ENCODE measurements at places on chromosomes 12 and 14.

GRCh38 chr12:80861641-80862378 lies 75.9 kb downstream of the LIN7A start:
- no peak overlapping the region for H3K27ac ChIP-seq
- DNase-seq: no peak
- no peaks in the 10 kb centered on the region for H3K27me3 ChIP-seq
- H3K36me3 ChIP-seq: no peaks in the 10 kb centered on the region
- no peak overlapping the region for H3K4me3 ChIP-seq

DNA sequence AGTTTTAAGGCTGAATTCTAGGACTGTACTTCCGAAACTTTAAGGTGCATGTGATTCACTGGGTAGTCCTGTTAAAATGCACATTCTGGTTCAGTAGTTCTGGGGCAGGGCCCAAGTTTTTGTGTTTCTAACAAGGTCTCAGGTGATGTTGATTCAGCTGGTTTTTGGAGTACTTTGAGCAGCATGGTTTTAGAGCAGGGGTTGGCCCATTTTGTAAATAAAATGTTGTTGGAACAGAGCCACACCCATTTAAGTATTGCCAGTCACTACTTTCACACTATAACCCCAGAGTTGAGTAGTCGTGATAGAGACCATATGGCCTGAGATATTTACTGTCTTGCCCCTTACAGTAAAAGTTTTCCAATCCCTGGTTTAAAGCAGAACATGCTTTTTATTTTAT lies 111.3 kb downstream of the SYNE2 start:
- no peaks in the 10 kb centered on the region for H3K27me3 ChIP-seq
- peaks cover 4% of the 10 kb centered on the region for H3K36me3 ChIP-seq
- H3K27ac ChIP-seq: no peak overlapping the region
- H3K4me1 ChIP-seq: no peaks in the 10 kb centered on the region

DNA sequence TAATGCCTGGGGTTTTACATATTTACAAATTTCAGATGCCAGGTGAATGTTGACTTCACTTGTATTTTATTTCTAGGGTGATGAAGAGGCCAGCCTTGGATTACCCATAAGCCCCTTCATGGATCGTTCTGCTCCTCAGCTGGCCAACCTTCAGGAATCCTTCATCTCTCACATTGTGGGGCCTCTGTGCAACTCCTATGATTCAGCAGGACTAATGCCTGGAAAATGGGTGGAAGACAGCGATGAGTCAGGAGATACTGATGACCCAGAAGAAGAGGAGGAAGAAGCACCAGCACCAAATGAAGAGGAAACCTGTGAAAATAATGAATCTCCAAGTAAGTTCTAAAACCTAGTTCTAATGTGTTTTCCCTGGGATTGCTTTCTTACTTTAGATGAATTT lies 41.3 kb upstream of the SLCO1C1 start:
- H3K4me3 ChIP-seq: no peak overlapping the region
- no peaks in the 10 kb centered on the region for H3K4me1 ChIP-seq
- no peaks in the 10 kb centered on the region for H3K27me3 ChIP-seq
- H3K36me3 ChIP-seq: no peaks in the 10 kb centered on the region
- no peak overlapping the region for H3K27ac ChIP-seq
- no peak for DNase-seq

DNA sequence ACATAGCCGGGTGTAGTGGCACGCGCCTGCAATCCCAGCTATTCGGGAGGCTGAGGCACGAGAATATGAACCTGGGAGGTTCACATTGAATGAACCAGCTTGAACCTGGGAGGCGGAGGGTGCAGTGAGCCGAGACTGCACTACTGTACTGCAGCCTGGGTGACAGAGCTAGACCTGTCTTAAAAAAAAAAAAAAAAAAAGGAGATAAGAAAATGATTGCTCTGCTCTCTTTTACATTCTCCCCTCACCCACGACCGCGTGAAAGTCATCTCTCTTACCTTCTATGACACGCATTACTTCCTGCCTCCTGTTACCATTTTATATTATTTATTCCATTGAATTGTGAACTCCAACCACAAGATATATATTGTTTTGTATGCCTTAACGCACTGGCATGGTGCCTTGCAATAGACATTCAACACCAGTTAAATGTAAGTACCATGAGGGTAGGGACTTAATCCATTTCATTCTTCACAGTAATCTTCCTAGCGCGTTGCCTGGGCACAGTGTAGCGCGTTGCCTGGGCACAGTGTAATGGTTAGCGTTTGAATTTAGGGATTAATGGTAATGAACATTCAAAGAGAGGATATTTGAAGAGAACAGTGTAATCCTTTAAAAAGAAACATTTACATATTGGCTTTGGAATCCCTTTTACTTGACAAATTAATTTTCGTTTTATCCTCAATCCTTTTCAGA lies 2.7 kb downstream of the RAP1B start:
- DNase-seq: peak; percentile 69
- H3K27me3 ChIP-seq: no peaks in the 10 kb centered on the region
- H3K4me1 ChIP-seq: peaks cover 54% of the 10 kb centered on the region
- H3K36me3 ChIP-seq: peaks cover 42% of the 10 kb centered on the region

DNA sequence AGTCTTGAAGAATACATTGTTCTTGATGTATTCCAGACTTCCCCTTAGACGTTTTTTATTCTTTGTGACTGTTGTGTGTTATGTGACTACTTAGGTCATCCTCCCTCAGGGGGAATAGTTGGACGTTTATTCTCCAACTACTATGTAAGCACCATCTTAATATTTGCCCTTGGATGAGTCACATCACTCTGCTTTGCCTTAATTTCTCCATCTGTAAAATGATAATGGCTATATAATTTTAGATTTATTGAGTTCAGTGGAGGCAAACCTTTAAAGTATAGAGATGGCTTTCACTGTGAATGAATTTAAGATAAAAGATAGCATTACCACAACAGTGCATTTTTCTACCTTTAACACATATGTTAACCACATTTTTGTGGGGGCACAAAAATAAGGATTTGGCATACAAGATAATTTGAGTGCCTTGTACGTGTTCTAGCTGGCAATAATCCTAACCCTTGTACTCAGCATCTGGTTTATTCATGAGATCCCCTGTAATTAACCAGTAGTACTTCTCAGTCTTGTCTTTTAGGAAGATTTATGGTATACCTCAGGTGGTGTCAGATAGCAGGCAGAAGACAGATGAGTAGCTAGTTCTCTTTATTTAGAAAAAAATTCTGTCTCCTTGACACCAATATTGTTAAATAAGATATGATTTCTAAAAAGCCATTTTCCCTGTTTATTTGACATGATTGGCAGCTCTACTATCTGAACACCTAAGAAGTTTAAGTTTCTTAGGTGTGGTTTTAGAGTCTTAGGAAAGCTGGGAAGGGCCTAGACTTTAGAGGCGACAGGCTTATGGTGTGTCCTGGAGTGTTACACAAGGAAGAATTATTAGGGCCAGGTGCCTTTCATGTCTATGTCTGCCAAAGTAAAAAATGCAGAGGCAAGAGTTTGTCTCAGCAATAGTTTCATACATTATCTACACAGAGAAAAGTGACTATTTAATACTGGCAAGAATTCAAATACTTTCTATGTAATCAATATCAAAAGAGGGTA lies 152.3 kb downstream of the RAD51B start:
- DNase-seq: no peak
- no peaks in the 10 kb centered on the region for H3K27me3 ChIP-seq
- H3K4me1 ChIP-seq: no peaks in the 10 kb centered on the region
- no peak overlapping the region for H3K27ac ChIP-seq

- no peak overlapping the region for H3K4me3 ChIP-seq
- H3K27me3 ChIP-seq: no peaks in the 10 kb centered on the region
- no peak for DNase-seq
- no peak overlapping the region for H3K27ac ChIP-seq
- H3K4me1 ChIP-seq: no peaks in the 10 kb centered on the region
These were observed 451.8 kb downstream of the ATP23 start for GRCh38 chr12:58393152-58393551.

GRCh38 chr12:132501204-132501940 lies 11.4 kb downstream of the FBRSL1 start:
- no peak overlapping the region for H3K27ac ChIP-seq
- no peaks in the 10 kb centered on the region for H3K36me3 ChIP-seq
- no peaks in the 10 kb centered on the region for H3K27me3 ChIP-seq
- peaks cover 54% of the 10 kb centered on the region for H3K4me1 ChIP-seq

GRCh38 chr12:38149395-38150073 lies 167.0 kb upstream of the ALG10B start:
- H3K27me3 ChIP-seq: no peaks in the 10 kb centered on the region
- H3K4me3 ChIP-seq: no peak overlapping the region
- no peak overlapping the region for H3K27ac ChIP-seq
- no peaks in the 10 kb centered on the region for H3K36me3 ChIP-seq
- DNase-seq: no peak
- no peaks in the 10 kb centered on the region for H3K4me1 ChIP-seq

- no peak overlapping the region for H3K4me3 ChIP-seq
- no peak overlapping the region for H3K27ac ChIP-seq
- no peaks in the 10 kb centered on the region for H3K36me3 ChIP-seq
- no peak for DNase-seq
These were observed 472.1 kb downstream of the BCL11B start for GRCh38 chr14:98799891-98800290.

- no peak for DNase-seq
- peaks cover 9% of the 10 kb centered on the region for H3K4me1 ChIP-seq
- H3K4me3 ChIP-seq: no peak overlapping the region
- peak overlapping the region; percentile 49 for H3K27ac ChIP-seq
- no peaks in the 10 kb centered on the region for H3K27me3 ChIP-seq
- H3K36me3 ChIP-seq: peaks cover 7% of the 10 kb centered on the region
These were observed 25.2 kb downstream of the SPRING1 start for GRCh38 chr12:116712458-116713303.

DNA sequence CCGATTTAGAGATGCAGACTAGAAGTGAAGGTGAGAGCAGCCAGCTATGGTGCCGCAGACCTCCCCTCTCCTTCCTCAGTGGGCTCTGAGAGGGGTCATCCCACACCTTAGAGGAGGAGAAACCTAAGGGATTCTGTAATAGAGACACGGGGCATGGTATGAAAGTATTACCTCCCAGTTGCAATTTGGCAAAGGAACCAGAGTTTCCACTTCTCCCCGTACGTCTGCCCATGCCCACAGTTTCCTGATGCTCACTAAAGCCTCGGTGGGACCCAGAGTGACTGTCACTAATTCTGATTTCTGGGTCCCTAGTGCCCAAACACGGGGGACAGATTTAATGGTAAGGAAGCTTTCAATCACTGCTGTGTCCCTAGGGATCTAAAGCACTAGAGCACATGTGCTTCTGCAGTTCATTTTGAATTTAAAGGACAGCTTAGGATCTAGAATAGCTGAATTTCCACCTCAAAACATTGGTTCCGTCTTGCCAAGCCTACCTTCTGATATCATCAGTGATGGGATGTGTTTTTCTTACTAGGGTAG lies 44.1 kb downstream of the DAD1 start:
- H3K27ac ChIP-seq: peak overlapping the region; percentile 99
- no peaks in the 10 kb centered on the region for H3K27me3 ChIP-seq
- DNase-seq: peak; percentile 30
- H3K4me3 ChIP-seq: peak overlapping the region; percentile 84

GRCh38 chr14:97524589-97525319 lies 727.6 kb downstream of the VRK1 start:
- H3K4me3 ChIP-seq: no peak overlapping the region
- peaks cover 6% of the 10 kb centered on the region for H3K4me1 ChIP-seq
- no peaks in the 10 kb centered on the region for H3K36me3 ChIP-seq
- H3K27ac ChIP-seq: no peak overlapping the region
- no peaks in the 10 kb centered on the region for H3K27me3 ChIP-seq
- DNase-seq: no peak

DNA sequence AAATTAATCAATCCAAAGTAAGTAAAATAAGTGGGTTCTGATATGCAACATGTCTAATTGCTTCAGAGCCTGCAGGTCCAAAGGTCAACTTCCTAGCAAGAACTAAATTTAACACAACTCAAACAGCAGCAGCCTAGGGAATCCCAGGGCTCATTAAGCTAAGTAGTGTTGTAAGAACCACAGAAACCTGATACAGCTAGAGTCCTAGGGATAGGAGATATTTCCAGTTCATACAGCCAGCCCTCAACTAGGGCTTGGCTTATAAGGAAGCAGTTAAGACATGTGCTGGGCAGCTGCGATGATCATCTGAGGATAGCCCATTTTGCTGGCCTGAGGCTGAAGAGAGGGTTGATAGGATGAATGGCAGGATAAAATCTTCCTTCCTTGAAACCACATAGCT lies at the start of gene OR4Q3:
Gene OR4Q3 (plus strand): TSS at position 316 of the 400 bp plus-strand sequence.
- no peak for DNase-seq
- H3K27me3 ChIP-seq: peaks cover 4% of the 10 kb centered on the region

GRCh38 chr12:124279315-124279714 lies 15.6 kb upstream of the RFLNA start:
- no peak for DNase-seq
- no peaks in the 10 kb centered on the region for H3K4me1 ChIP-seq
- H3K27me3 ChIP-seq: peaks cover 22% of the 10 kb centered on the region
- H3K27ac ChIP-seq: no peak overlapping the region
- no peaks in the 10 kb centered on the region for H3K36me3 ChIP-seq

- peaks cover 5% of the 10 kb centered on the region for H3K27me3 ChIP-seq
- H3K4me3 ChIP-seq: no peak overlapping the region
- no peaks in the 10 kb centered on the region for H3K4me1 ChIP-seq
- no peak overlapping the region for H3K27ac ChIP-seq
These were observed 12.0 kb upstream of the PIP4K2C start for GRCh38 chr12:57579011-57579410.

GRCh38 chr14:75294649-75295033 lies 16.0 kb downstream of the FOS start:
- DNase-seq: no peak
- peaks cover 3% of the 10 kb centered on the region for H3K27me3 ChIP-seq
- H3K4me1 ChIP-seq: peaks cover 22% of the 10 kb centered on the region
- peak overlapping the region; percentile 55 for H3K27ac ChIP-seq

GRCh38 chr12:2764398-2764797 lies 30.4 kb upstream of the FKBP4 start:
- no peaks in the 10 kb centered on the region for H3K36me3 ChIP-seq
- no peak for DNase-seq
- no peaks in the 10 kb centered on the region for H3K4me1 ChIP-seq
- H3K27me3 ChIP-seq: no peaks in the 10 kb centered on the region
- H3K4me3 ChIP-seq: no peak overlapping the region

DNA sequence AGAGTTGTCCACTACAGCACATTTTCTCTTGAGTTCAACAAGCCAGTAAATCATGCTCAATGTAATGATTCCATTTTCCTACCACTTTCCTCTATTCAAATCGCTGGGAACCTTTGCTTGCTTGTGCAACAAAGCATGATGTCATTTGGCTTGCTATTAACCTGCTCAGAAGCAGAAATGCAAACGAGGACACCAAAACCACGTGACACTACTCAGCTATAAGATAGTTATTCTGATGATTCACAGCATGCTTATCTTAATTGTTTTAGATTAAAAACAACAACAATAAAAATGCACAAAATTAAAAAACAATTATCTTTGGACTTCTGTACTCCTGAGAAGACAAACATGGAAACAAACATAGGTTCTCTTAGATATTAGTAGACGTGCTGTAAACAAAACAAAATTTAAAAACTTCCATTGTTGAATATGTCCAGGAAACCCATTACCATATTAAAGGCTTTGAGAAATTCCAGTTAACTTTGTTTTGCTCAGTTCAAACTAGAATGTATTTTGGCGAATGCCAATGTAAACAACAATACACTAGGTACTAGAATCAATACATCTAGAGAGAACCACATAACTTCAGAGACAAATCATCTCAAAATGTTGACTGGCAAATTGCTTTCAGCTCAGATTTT lies 77.5 kb upstream of the KRAS start:
- no peak overlapping the region for H3K27ac ChIP-seq
- no peak overlapping the region for H3K4me3 ChIP-seq
- DNase-seq: no peak
